ENCODE measurements at places on chromosomes 12 and 14.

DNA sequence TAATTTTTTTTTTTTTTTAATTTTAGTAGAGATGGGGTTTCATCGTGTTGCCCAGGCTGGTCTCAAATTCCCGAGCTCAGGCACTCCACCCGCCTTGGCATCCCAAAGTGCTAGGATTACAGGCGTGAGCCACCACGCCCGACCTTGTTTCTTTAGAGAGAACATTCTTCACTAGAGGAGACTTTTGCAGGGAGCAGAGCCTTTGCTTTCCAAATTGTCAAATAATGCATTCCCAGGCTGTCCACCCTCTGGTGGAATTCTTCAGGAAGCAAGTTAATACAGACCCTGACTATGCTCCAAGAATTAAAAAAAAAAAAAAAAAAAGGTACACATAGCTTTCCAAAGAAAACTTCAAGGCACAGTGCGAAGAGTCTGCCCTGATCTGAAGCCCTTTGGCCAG is 6.8 kb downstream of the ALDH1L2 start:
- no peak for DNase-seq

- DNase-seq, result no peak
These were observed 148.6 kb downstream of the CALM1 start for GRCh38 chr14:90545382-90545781.

DNA sequence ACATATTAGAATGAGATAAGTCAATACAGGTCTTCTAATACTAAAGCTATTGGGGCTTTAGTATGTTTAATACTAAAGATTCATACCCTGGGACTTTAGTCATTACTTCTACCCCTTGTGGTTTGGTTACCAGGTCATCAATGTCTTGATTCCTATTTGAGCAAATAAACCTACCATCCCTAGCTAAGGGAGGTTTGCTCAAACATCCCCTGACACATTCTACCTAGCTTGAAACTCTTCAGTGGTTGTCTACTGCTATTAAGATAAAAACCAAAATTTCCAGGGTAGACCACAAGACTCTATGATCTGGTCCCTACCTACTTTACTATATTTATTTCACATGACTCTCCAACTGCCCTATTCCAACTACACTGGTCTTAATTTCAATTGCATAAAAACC is 7.3 kb upstream of the C2CD5 start:
- no peak for DNase-seq

DNA sequence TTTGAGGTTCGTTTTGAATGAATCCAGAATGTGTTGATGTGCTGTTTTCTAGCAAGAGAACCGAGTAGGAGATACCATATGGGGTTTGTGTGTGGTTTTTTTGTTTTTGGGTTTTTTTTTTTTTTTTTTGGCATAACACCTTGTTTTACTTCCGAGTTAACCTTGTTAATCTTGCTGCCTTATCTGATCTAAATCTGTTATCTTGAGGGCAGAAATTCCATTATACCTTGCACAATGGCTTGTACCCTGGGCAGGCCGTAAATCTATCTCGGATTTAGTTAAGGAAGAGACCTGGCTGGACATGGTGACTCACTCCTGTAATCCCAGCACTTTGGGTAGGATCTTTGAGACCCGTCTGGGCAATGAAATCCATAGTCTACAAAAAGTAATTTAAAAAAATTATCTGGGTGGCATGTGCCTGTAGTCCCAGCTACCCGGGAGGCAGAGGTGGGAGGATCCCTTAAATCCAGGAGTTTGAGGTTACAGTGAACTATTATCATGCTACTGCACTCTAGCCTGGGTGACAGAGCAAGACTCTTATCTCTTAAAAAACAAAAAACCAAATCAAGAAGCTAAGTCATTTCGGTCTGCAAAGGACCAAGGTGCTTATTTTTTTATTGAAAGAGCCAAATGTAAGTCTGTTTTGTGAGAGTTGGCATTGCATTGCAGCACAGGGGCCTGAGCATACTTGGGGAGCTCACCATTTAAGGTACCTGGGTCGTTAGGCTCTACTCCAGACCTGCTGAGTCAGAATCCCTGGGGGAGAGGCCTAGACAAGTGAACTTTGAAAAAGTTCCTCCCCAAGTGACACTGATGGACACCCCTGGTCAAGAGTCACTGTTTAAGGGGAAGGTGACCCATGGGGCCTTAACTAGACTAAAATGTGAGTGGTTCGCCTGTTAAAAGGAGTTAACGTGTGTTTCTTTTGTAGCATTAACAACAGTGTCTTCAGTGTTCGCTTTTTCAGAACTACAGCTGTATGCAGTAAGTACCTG is 6.7 kb downstream of the DLST start:
- DNase-seq, result no peak

GRCh38 chr12:12442548-12443071 is 85.7 kb downstream of the BORCS5 start:
- DNase-seq, result no peak

- no peak for DNase-seq
These were observed 161.9 kb upstream of the RASSF8 start for GRCh38 chr12:25796523-25797000.

- no peak for DNase-seq
These were observed 213.1 kb downstream of the CHST11 start for GRCh38 chr12:104669851-104670337.
